ENCODE measurements at places on chromosomes 1 and 21.

DNA sequence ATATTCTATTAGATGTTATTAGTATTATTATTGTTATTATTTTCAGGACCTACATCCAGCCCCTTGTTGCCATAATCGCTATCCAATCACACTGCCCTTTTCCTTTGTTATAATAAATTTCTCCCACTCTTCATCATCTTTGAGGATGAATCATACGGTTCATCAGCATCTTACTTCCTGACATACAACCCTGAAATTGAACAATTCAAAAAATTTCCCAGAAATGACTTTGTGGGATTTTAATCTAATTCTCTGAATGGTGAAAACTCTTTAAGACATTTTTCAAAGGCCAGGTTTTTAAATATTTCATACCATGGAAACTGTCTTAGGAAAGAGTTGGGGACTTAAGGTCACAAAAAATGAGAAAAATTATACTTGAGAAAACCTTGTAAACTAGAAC, 353.5 kb downstream of the ST6GALNAC3 start:
- no peak for DNase-seq

DNA sequence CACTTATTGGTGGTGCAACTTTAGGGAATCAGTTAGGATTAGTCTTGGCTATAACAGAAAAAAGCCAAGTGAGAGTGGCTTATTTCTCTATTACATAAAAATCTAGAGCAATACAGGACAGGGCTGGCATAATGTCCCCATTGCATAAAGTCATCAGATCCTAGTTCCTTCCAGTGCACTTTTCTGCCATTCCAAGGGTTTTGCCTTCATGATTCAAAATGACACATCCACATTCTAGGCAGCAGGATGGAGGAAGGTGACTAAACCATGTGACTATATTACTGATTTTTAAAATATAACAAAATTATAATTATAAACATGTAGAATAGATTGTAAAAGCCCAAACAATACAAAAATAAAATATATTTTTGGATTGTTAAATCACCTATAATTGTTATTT, 18.8 kb downstream of the JUN start:
- no peak for DNase-seq

- no peak for DNase-seq
Observed at GRCh38 chr1:64917907-64918306, 48.4 kb downstream of the JAK1 start.

DNA sequence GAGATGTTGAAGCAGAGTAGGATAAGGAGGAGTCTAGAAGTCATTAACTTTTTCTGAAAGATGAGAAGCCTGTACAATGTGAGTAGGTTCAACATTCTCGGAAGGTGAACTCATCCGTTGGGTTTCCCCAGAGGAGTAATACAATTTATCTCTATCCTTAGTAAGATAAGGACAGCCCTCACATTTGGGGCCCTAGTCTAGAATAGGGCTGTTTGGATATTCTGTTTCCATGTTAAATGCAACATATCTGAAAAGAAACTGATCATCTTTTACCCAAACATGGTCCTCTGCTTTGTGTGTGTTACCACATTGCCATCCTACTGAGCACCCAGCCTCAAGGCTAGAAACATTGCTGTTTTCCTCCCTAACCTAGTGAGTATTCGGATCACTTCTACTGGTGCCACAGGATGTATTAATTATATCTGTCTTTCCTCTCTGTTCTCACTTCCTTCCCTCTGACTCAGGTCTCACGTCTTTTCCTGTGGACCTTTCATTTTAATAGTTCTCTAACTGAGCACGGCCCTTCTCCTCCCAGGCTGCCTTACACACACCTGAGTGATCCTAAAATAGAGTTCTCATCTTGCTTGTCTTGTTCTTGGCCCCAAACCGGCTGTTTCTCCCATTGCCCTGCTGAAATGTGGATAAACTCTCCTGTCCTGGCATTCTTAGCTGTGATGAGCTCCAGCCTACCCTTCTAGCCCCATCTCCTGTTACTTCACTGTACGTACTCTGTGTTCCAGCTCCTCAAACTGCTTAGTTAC, 91.7 kb downstream of the CDC14A start:
- DNase-seq, result no peak

- no peak for DNase-seq
Observed at GRCh38 chr1:117673405-117673804, 67.6 kb downstream of the TENT5C start.

- DNase-seq, result no peak
Observed at GRCh38 chr1:33460947-33461629, 11.4 kb upstream of the ZSCAN20 start.

GRCh38 chr1:231918239-231919015, 291.8 kb downstream of the DISC1 start:
- no peak for DNase-seq

DNA sequence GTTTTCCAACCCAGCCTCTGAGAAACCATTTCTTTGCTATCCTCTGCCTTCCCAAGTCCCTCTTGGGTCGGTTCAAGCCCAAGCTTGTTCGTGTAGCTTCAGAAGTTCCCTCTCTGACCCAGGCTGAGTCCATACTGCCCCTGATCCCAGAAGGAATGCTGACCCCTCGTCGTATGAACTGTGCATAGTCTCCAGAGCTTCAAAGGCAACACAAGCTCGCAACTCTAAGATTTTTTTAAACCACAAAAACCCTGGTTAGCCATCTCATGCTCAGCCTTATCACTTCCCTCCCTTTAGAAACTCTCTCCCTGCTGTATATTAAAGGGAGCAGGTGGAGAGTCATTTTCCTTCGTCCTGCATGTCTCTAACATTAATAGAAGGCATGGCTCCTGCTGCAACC, 23.8 kb downstream of the EIF2D start:
- DNase-seq, result no peak

All from ACHN (cell line).